ENCODE measurements at places on chromosomes 3 and 15.
A peak's percentile ranks its signal among the peaks of the same experiment; 100 is the strongest.

DNA sequence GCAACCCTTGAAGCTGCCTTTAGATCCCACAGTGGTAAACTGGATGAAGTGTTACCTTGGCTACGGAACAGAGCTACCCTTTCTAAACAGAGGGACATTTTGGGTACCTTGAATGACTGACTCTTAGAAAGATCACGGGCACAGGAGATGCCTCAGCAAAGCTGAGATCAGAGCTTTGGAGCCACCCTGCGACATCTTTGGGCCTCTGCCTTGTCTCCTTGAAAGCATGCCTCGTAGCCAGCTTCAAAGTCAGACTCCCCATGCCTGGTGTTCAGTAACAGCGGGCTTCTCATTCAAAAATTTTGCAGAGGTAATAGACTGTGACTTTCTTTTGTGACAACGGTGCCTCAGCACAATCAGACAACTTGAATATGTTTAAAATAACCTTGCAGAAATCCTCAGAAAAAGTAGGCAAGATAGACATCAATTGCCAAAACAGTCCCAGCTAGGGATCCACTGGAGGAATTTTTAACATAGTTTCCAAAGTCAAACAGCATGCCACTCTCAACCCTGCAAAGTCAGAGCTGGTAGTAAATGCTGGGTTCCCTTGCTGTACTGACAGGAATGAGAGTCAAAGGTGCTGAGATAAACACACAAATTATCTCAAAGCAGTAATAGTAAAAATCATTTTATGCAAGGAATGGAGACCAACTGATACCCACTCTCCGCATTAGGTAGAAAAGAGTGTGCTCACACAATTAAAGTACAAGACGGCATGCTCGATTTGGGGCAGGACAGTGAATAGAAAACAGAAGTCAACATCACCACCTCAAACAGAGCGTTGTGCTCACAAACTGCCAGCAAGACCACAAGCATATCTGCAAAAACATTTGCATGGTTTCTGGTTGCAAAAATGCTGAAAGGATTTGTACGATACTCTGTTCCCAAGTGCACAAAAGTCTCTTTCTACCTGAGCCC, 82.1 kb downstream of the MYO1E start:
- DNase-seq = no peak

- DNase-seq = no peak
Measured at GRCh38 chr15:96505014-96505413, 174.5 kb downstream of the NR2F2 start.

GRCh38 chr15:90489944-90490343, 39.8 kb upstream of the CRTC3 start:
- no peak for DNase-seq

DNA sequence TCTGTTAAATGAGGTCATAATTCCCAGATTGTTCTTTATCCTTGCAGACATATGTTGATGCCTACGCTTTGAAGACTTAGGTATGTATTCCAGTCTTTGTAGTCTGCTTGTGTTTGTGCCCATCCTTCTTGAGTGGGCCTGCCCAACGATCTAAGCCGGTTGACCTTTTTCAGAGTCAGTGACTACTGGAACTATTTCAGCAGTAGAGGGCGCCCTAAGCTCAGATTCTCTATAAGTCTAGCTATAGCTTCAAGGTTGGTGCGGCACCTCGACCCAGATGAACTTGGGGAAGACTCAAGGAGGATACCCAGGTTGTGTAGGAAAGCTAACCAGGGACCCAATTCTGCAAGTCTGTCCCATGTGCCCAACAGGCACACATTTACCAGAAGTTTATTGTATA, 228.8 kb upstream of the PPP2R3A start:
- peak; percentile 45 for DNase-seq

DNA sequence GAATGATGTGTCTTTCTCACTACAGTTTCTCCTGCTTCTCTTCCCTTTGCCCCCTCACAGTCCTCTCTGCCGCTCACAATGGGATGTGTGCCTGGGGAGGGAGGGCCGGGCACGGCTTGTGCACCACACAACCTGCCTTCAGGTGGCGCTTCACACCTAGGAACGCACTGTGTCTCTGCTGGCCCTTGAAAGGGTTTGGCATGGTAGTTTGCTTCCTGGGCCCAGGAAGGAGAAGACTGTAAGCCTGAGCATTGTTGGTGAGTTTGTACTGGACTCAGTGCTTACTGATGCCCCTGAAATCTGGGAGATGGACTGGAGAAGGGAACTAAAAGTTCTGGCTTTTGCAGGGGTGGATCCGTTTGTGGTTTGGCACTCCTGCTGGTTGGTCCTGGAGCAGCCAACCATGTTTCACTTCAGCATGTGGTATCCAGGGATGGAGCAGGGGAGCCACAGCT, 9.2 kb downstream of the ALPK3 start:
- peak; percentile 24 for DNase-seq

GRCh38 chr3:18556001-18556408, 130.9 kb upstream of the SATB1 start:
- DNase-seq = no peak

- no peak for DNase-seq
Measured at GRCh38 chr15:69522361-69522760, 69.7 kb downstream of the RPLP1 start.

DNA sequence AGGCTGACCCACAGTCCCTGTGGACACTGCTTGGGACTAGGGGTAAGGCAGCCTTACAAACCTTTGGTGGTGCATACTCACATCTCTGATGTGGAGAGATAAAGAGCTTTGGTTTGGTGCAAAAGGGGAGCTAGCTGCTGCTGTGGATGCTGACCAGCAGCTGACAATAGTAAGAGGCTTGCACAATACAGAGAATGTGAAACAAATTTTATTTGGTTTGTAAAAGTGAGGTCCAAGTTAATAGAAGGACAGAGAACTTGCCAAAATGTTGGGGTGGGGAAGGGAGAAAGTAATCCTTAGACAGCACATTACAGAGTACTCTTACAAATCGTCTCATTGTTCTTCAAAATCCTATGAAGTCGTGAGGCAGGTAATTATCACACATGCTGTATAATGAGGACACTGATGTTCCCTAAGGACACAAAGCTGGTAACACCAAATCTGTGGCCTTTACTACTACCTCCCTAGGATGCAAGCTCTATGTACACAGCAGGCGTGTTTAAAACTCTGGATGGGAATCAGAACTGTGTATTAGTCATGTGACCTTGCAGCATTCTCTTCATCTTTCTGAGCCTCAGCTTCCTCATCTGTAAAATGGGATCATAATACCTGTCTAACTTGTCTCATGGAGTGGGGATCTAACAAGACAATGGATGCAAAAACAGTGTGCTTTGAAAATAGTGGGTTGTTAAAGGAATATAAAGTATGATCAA, 21.6 kb downstream of the ARHGAP31 start:
- no peak for DNase-seq

GRCh38 chr3:195809796-195810454, 1.8 kb downstream of the MUC4 start:
- DNase-seq = peak; percentile 55

- DNase-seq = peak; percentile 18
Measured at GRCh38 chr15:38401701-38402100, 52.2 kb upstream of the FAM98B start.

GRCh38 chr3:179292450-179292849, 30.4 kb upstream of the ZNF639 start:
- DNase-seq = peak; percentile 22

DNA sequence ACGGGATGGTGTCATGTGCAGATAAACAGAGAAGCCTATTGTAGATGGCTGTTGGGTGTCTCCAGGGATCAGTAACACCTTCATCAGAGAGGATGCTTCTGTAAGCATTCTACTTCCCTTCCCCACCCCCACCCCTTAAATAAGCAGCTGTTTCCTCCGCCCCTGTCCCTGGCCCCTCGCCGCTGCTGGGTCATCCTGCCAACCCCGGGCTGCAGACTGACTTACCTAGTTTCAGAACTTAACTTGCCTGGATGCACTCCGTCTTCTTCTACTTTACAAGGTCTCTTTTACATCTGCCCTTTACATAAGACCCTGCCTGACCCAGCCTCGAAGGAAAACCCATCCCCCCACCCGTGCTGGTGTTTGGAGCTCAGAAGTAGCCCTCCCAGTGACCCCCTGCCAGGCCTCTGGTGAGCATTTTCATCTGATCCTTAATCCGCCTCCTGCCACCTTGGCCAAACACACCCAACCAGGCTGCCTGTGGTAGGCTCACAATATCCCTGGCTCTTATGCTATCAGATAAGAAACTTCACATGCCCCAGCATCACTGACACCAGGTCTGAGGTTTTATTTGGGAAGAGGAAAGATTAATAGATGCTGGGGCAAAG, 103.0 kb upstream of the HES1 start:
- no peak for DNase-seq

GRCh38 chr3:154243353-154243752, 80.9 kb downstream of the DHX36 start:
- peak; percentile 33 for DNase-seq
